ENCODE measurements at places on chromosomes 2 and 18.

DNA sequence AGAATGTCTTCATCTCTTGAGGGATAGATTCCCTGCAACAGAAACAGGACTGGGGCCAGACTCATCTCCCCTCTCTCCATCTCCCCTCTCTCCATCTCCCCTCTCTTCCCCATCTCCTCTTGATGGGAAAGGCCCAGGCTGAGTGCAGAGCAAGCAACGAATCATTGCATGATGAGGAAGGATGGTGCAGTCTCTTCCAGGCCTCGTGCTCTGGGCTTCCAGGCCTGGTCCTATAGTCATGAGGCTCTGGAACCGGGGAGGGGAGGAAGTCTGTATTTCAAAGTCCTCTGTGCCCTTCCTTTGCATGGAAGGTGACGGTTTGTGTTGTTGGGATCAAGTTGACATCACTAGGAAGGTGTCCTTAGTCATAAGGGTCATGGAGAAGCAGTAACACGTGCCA is 115.6 kb upstream of the NEDD4L start:
- no peak for DNase-seq

- no peak for DNase-seq
Observed at GRCh38 chr18:21345840-21346239, 103.8 kb downstream of the GREB1L start.

DNA sequence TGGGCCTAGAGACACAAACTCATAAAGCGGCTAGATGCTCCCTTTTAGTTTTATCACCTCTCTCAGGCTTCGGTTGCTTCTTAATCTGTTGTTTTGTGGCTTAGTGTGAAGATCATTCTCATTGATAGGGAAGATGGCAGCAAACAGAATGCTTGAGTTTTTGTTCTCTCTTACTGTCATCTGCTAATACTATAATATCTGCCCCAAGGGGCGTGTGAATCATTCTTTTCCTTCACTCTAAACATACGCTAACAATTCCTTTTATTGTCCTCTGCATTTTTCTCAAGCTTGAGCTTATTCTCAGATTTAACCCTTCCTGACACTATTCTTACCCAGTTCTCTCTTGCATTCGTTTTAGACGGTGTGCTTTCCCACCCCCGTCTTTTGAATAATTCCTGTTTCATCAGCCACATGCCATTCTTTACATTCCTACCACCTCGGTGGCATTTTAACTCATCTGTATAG is 323.9 kb upstream of the NRP2 start:
- DNase-seq: no peak

- no peak for DNase-seq
Observed at GRCh38 chr18:78971511-78972245, 7.9 kb upstream of the SALL3 start.

- DNase-seq: no peak
Observed at GRCh38 chr2:152019732-152020131, 79.1 kb downstream of the CACNB4 start.

DNA sequence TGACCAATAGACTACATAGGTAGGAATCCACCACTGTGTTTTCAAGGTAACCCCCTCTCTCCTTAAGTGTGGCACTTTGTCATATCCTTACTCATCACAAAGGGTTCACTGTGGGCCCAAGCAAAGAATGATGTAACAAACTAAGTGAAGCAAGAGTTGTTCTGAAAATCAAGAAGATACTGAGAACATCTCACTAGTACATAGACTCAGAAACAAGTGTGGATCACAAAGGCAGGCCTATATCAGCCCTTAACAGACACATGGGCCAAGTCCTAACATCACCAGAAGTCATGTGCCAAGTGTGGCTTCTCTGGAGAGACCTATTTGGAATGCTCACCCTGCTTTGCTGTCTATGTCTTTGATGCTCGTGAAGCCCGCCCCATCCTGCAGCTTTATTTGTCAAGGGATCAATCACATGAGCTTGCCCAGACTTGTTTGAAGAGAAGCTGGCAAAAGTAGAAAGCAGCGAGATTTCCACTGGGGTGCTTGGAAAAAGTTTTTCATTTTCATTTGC is 131.2 kb upstream of the TTC39C start:
- no peak for DNase-seq

- no peak for DNase-seq
Observed at GRCh38 chr2:213148572-213149261, 2.7 kb downstream of the IKZF2 start.

DNA sequence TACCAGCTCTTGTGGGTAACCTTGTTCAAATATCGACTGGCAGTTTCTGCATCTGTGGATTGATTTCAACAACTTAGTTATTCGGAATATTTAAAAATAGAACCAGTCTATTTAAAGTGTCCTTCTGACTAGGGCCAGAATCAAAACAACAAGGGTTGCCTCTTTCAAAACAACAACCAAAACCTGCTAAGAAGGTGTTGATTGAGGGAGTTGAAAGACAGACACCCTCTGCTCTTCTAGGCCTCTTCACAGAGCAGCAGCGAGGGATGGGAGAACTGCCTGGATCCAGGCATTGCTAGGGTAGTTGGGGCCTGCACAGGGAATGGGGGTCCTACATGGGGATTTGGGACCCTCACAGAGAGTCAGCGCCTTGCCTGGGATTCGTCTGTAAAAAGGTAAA is 19.8 kb downstream of the TTR start:
- DNase-seq: no peak

- DNase-seq: no peak
Observed at GRCh38 chr2:27014771-27015433, 17.9 kb upstream of the TMEM214 start.

DNA sequence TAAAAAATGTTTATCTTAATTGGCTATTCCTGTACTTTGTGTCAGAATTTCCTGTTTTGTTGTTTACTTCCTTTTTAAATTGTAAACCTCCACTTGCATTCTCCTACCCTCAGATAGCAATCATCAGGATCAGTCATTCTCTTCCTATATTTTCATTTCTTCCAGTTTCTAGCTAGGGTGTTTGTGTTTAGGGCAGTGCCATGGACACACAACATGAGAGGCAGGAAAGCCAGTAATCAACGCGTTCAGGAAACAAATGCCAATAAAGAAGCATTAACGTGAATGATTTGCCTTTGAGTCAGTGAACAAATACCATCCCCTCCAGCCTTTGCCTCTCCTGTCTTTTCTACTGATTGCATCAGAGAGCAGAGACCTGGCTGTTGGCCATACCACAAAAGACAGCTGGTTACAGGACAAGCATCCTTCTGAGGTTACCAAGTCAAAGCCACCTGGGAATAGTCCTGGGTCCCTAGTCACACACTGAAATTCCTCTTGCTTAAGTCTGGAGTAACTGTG is 56.7 kb upstream of the FHL2 start:
- no peak for DNase-seq

- no peak for DNase-seq
Observed at GRCh38 chr2:46194856-46195255, 102.4 kb upstream of the EPAS1 start.

GRCh38 chr2:211494085-211494484 is 937.7 kb downstream of the CPS1 start:
- DNase-seq: no peak

GRCh38 chr18:45541421-45541820 is 73.9 kb upstream of the SLC14A2 start:
- no peak for DNase-seq

DNA sequence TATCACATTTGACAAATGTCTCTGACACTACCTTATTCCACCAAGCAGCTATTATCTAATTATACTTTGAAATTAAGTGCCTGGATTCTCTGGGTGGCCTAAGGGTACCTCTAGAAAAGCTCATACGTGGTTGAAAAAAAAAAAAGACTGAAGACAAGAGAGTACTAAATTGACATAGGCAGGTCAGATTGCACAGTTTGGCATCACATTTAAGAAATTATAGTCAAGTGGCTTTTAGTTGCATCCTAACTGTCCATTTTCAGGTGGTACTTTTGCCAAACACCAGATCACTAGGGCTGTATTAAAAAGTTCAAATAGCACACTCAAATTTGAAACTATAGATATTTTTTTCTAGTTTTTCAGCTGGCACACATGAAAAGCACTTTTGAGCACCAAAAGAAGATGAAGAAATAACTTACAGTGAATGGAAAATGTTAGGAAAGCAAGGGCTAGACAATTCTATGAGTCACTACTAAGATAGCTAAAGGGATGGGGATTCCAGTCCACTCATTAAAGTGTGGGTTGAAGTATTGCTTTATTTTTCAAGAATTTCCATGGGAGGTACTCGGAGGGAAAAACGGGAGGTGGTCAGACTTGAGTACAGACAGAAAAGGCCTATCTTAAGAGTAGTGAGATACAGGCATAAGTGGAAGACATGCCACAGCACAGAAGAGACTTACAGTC is 106.5 kb upstream of the COL5A2 start:
- DNase-seq: no peak

DNA sequence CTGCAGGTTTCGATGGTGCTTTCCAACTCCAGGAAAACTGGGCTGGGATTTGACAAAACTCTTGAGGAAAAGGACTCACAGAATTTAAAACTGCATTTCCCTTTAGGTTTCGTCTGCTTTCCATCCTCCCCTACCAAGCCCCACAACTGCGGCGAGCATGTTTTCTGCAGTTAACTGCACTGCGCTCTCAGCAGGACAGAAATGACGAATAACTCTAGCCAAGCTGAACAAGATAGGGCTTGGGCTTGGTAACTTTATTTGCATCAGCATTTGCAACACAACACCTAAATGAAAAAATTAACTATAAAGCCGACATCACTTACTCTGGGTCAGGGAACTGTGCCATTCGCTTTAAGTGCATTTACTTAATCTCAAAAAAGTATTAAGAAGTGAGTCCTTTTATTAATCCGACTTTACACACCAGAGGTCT is 669 bp upstream of the PIKFYVE start:
- peak; percentile 46 for DNase-seq

GRCh38 chr18:5515011-5515784 is 28.6 kb downstream of the EPB41L3 start:
- DNase-seq: no peak

- DNase-seq: no peak
Observed at GRCh38 chr2:170845343-170845742, 28.7 kb downstream of the GAD1 start.

DNA sequence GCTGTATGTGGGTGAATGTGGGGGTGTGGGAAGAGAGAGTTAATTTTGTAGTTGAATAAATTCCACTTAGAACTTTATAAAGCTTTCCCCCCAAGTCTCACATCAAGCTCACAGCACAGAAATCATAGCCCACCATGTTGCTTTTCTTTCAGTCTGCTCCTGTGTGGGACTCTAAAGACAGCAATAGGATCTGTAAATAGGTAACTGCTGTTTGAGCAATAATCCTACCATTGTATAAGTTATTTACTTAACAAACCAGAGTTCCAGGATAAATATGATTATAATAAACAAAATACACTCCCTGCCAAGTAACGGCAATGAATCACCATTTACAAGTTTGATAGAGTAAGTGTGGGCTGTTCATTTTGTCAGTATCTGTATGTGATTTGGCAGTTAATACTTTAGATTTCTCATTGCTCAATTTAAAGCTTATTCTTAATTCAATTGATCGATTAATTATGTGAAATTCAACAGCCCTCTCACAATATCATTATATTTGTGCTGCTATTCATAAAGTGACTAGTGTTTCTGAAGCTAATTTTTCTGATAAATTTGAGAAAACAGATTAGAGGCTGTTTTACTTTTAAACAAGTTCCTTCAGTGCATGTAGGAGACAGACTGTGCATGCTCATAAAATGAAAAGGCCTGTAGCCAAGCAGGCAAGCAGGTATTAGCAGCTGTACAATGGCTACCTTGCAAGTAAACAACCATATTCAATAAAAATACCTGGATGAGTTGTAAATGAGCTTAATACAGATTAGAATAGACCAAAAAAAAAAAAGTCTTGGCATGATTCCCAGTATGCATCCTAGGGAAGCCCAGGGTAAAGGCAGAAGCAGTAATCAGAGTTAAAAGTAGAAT is 142.7 kb downstream of the PDE11A start:
- no peak for DNase-seq

- no peak for DNase-seq
Observed at GRCh38 chr2:235126768-235127167, 175.0 kb downstream of the SH3BP4 start.

DNA sequence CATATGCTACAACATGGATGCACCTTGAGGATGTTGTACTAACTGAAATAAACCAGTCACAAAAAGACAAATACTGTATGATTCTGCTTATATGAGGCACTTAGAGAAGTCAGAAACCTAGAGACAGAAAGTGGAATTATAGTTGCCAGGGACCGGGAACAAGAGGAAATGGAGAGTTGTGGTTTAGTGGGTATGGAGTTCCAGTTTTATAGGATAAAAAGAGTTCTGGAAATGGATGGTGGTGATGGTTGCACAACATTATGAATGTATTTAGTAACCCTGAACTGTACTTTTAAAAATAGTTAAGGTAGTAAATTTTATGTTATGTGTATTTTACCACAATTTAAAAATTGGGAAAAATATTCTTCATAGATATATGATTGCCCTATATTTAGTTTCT is 97.7 kb downstream of the DPP4 start:
- DNase-seq: no peak

- DNase-seq: no peak
Observed at GRCh38 chr2:239436669-239437335, 36.0 kb upstream of the HDAC4 start.

DNA sequence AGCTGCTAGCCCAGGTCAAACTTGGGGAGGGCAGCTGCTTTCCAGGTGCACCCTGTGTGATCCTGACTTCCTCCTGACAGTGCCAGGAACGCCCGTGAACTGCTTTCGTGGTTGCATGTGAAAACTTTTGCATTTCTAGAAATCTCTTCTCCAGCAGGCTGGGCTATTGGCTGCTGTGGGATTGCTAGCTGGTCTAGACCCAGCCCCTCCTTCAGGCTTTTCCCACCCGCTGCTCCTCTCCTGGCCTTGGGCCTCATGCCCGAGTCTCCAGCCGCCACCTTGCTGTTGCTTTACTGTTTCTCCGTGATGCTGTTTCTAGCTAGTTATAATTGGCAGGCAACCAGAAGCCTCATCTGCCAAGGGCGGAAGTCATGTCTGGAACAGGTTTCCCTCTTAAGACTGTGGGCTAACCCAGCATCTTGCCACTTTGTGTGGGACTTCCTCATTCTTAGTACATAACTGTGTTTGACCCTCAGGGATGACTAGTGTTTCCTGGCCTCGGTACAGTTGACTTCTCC is 27.0 kb upstream of the MGAT4A start:
- DNase-seq: peak; percentile 29

- DNase-seq: no peak
Observed at GRCh38 chr18:73201940-73202339, 334.2 kb upstream of the NETO1 start.

- no peak for DNase-seq
Observed at GRCh38 chr2:69067866-69068265, 54.9 kb downstream of the ANTXR1 start.

DNA sequence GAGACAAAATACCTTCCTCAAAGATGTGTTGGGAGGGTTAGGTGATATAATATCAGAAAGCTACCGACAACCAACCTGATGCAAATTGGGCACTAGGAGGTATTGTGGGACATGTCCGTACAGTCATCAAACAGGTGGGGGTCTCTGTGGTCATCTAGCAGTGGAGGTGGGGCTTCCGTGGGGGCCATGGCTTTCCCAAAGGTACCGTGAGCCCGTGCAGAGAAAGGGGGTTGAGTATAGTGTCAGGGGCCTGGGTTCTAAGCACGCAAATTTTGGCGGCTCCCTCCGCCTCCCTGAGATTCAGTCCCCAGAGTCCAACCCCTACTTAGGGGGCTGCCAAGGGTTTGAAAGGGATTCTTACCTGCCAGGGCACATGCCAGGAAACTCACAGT is 32.6 kb downstream of the HJURP start:
- DNase-seq: no peak

- no peak for DNase-seq
Observed at GRCh38 chr18:12841070-12841469, 43.0 kb downstream of the PTPN2 start.
